ENCODE measurements at places on chromosomes 2 and 18.

GRCh38 chr18:22168360-22168921 lies 948 bp upstream of the GATA6 start:
- DNase-seq, result no peak

DNA sequence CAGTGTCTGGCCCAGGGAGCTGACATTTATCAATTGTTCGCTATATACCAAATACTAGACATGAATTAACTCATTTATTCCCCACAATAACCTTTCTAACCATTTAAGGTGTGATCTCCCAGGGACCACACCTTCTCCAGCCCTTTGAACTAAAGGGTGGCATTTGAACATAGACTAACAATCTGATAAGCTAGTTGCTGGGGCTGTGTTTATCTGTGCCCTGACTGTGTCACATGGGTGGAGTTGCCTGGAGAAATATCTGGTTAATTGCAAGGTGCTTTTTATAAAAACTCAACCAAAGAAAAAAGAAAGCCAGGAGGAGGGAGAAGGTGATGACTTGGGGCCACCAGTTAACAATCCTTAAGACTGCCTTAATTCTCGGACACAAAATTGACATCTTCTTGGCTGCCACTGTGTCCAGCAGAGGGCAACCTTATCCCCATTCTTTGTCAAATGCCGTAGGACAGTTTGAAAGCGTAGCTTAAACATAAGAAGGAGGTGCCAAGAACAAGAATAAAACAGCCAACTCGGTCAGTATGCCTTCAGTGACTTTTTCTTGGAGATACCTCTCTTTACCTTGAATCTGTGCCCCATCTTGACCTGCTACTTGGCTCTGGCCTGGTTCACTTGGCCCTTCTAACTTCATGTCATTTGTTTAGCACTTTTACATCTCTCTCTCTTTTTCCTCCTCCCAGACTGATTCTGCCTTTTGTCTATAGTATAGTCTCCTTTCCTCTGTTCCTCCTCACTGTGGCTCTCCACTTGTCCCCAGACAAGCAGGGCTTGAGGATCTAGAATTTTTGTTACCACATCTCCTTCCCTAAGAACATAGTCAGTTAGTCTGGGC lies 183.4 kb downstream of the MYO3B start:
- DNase-seq, result peak; percentile 7

DNA sequence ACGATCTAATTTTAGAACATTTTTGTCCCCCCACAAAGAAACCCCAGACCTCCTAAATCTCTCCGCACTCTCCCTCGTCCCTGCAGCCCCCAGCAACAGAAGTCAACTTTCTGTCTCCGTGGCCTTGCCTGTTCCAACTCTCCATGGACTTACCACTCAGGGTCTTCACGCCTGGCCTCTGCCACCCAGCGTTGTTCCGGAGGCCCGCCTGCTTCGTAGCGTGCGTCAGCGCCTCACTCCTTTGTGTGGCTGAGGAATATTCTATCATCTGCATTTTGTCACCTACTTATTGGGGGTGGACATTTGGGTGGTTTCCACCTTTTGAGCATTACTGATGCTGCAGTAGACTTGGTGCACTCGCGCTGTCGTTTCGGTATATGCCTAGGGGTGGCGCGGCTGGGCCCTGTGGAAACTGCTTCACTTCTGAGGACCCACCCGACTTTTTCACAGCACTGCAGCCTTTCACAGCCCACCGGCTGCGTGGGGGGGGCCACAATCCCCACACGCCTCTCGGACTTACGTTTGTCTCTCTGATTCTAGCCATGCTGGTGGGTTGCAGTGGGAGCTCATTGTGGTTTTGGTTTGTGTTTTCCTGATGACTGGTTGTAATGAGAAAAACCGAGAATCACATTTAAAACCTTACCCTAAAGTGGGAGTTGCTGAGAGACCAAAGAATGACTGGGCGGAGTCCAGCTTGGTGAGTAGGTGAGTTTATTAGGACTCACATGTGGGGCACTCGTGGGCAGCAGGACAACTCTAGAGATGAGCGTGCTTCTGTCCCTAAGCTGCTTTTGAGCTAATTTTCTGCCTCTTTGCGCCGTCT lies 1.4 kb upstream of the HSBP1L1 start:
- no peak for DNase-seq

- DNase-seq, result peak; percentile 37
Observed at GRCh38 chr2:131034122-131035051, 58.9 kb downstream of the FAM168B start.

DNA sequence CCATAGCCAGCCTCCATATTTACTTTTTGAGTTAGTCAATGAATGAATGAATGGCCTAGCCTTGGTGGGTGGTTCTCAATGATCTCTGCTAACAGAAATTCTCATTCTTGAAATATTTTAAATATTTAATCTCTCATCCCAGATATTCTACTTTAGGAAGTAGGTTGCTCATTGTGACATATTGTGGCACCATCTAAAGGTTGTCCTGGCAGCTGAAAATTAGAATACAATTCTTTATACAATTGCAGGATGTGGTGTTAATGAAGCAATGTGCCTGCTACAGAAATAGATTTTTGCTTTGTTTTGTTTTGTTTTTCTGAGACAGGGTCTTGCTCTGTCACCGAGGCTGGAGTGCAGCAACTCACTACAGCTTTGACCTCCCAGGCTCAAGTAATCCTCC lies 35.8 kb downstream of the SCG2 start:
- no peak for DNase-seq

DNA sequence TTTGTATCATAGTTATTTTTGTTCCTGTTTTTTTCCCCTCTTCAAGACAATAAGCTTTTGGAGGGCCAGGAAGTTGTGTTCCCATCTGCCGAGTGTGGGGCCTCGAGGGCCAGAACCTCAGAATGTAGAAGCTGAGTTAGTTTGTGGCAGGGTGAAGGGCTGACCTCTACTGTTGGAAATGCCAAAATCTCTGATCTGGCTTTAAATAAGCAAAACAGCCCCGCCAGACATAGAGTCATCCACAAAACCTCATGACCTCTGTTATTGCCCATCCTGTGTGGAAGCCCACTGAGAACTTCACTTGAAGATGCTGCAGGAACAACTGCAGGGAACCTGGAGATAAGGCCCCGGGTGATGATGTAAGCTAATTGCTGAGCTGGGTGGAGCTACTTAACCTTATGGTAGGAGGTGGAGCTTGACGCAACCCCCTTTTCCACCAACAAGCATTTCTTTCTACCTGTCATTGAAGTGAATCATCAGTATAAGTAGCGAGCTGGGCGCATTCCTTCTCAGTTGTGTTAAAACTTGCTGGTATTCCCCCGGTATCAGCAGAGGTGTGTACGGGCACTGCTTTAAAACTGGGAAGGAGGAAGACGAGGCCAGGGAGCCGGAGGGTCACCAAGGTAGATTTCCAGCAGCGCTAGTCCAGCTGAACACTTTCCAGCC lies 177.2 kb downstream of the NEDD4L start:
- DNase-seq, result no peak

DNA sequence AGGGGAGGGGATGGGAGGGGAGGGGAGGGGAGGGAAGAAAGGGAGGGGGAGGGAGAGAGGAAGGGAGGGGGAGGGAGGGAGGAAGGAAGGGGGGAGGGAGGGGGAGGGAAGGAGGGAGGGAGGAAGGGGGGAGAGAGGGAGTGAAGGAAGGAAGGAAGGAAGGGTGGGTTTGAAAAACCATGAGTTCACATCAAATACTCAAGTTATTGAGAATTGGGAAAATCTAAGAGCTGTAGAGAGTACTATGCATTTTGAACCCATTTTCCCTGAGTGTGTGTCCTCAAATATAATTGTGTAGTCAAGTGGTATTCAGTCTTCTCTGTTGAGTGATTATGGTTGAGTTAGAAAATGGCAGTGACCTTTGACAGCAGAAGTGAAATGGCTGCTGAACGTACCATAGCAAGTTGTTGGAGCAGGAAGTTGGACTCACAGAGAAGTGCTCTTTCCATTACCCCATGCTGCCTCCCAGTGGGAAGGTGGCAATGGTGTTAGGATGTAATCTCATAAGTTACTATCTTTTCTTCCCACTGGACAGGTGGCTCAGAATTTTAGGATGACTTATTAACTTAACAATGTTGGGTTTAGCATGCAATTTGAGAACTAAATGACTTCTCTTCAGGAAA lies 214.6 kb downstream of the SETBP1 start:
- peak; percentile 38 for DNase-seq

DNA sequence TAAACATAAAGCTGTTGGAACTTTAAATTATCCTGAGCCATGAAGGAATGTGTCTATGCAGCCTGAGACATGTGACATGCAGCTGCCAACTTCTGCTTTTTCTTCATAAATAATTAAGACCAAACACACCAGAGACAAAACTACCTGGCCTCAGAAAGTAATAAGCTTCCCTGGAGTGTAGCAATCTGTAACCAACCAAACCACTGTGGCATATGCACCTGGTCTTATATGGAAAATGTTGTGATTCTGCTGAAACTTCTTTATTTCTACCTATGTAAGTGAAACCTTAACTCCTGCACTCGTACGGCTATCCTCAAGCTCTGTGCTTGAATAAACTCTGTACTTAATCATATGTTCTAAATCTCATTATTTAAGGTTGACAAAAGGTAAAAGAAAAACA lies 515.0 kb downstream of the TMEM182 start:
- no peak for DNase-seq

GRCh38 chr2:174341995-174342685 lies 7.4 kb downstream of the SP9 start:
- DNase-seq, result no peak

DNA sequence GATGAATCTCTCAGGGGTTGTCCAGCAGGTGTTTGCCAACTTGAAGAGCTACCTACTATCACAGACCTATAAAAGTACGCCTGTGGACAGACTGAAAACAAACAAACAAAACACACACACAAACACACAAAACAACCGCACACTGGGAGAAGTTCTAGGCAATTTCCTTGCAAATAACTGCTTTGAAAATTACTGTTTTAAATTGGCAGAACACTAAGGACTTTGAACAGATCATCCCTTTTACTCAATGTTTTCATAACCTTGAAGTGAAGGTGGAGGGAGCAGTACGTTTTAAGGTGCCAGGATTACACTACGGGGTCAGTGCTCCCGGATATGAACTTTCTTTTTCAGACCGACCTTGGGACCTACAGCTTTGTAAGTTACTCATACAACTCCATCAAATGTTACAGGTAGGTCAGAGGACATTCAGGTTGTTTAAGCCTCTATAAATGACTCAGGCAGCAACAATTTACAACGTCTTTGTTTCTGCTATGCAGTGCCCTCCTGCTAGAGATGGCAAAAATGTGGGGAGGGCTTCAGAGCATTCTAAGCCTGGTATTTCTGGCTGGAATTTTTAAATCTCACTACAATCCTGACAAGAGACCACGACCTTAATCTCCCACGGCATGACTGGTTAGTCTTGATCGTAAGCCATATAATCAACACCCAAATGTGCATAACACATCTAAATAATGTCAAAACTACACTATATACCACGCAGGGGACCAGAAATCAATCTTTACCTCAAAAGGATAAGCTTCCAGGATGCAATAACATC lies 1.4 kb upstream of the SLC20A1 start:
- no peak for DNase-seq

DNA sequence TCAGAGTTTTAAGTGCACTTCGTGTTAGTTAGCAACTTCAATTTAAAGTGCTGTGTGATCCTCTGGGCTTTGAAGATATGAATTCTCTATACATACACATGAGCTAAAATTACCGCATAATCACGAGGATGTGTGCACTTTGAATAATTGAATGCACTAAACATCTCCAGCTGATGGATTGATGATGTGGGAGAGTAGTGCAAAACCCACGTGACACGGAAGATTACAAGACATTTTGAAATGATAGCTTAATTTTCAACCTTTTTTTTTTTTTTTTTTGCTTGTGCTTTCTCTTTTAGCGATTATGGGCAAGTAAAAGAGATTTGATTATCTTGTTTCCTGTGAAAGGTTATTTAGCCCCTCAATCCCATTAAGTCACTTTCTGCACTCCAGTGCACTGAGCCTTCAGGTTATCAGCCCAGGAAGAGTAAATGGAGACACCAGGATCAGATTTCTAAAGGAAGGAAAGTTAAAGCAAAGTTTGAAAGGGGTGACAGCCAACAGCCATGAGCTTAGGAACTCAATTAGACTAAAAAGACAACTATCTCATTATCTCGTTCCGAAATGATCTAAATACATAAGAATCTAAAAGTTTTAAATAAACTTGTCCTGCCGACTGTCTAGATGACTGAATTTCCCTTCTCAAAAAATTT lies 81.6 kb downstream of the CDK15 start:
- DNase-seq, result no peak

DNA sequence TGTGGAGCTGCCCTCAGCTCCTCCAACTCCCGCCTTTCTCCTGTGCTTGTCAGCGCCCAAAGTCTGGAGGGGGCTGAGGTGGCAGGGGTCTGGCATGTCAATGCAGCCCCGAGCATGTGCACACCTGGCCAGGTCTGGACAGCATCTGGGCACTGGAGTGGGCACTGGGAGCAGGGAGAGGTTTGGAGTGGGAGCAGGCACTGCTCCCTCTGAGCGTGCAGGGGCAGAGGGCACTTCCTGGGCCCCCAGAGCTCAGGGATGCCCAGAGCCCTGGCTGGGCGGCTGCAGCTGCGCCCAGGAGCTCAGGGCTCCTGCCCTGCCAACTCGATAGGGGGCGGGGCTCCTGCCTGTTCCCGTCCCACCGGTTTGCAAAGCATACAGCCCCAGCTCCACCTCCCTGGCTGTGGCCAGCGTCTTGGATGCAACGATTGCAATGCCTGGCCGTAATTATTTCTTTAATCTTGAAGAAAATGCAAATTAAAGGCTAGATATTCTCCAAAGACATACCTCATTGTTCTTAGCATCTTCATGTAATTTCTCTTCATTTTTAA lies 57.4 kb upstream of the LDAH start:
- DNase-seq, result no peak

DNA sequence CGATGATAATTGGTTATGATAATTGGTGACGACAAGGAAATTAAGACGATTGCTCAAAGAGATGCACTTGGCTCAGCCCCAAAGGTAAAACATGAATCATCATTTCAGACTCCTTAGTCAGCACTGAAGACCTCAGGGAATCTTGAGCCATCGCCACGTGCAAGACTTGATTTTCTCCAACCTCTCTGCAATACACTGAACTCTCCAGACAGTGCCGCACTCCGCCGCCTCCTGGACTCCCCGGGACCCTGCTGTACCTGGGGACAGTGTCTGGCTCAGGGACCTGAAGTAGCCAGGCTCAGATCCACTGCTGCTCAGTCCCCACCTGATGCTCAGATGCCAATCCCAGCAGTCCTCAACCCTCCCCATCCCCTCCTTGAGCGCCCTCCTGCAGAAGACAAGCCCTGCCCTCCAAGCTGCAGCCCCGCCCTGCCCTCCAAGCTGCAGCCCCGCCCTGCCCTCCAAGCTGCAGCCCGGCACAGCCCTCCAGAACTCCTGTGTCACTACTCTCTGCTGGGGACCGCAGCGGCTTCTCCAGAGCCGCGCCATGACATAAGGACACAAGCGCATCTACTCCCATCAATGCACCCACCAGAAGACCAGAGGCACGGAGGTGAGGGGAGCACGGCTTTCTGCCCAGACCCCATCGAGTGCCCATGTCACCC lies 1.1 kb downstream of the TMEM18 start:
- peak; percentile 55 for DNase-seq

GRCh38 chr2:12320991-12321641 lies 395.6 kb upstream of the TRIB2 start:
- peak; percentile 7 for DNase-seq

DNA sequence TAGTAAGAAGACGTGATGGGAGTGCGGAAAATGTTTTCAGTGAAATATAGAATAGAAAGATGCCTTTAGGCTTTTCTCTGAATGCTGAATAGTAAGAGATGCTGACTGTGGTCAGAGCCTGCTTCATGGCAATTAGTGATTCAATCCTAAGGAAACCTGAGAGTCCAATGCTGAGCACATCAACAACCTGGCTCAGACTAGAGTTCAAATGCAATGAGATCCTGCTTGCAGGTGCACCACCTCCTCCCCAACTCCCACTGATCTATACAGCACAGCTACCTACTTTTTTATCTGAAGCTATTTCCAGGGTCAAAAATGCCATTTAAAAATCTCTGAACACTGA lies 65.4 kb downstream of the AAK1 start:
- no peak for DNase-seq

GRCh38 chr2:231677632-231678104 lies 30.7 kb upstream of the PTMA start:
- DNase-seq, result peak; percentile 87
